Skeletal muscle cell (primary cell): ENCODE measurements at places on chromosomes 12 and 14.

DNA sequence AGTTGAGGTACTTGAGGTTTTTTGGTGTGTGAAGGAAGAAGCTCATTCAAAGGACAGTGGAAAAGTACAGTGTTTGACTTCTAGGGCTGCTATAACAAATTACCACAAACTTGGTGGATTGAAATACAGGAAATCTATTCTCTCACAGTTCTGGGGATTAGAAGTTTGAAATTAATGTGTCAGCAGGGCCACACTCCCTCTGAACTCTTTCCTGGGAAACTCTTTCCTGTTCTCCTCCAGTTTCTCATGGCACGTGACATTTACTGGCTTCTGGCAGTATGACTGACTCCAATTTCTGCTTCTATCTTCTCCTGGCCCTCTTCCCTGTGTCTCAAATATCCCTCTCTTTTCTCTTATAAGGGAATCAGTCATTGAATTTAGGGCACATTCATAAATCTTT, 160.2 kb downstream of the CCDC91 start:
- DNase-seq: no peak

- DNase-seq: no peak
These were observed 40.8 kb downstream of the SPATA7 start for GRCh38 chr14:88426271-88426670.

DNA sequence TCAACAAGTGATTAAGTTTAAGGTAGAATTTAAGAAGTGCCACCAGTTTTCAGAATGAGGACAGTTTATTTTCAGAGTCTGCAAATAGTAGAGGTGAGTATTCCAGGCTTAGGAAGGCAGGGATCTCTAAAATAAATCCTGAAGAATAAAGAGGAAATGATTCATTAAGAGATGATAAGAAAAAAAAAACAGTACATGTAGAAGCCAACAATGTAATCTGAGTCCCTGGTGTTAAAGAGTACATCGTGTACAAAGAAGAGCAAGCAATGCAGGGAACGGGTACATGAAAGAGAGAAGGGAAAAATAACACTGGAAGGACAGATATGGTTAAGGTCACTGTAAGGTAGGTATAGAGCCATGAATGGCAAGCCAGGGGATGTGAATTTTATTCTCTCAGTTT, 95.2 kb upstream of the FOXG1 start:
- DNase-seq: peak; percentile 73

DNA sequence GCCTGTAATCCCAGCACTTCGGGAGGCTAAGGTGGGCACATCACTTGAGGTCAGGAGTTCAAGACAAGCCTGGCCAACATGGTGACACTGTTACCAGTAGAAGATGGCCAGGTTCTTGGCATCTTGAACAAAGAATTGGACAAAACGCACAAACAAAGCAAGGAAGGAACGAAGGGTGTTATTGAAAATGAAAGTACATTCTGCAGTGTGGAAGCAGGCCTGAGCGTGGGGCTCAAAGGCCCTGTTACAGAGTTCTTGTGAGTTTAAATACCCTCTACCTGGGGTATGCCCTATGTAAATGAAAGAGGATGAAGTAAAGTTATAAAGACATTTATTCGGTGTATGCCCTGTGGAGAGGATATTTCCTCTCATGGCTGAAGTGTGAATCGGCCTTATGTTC, 20.8 kb upstream of the CDK17 start:
- no peak for DNase-seq

DNA sequence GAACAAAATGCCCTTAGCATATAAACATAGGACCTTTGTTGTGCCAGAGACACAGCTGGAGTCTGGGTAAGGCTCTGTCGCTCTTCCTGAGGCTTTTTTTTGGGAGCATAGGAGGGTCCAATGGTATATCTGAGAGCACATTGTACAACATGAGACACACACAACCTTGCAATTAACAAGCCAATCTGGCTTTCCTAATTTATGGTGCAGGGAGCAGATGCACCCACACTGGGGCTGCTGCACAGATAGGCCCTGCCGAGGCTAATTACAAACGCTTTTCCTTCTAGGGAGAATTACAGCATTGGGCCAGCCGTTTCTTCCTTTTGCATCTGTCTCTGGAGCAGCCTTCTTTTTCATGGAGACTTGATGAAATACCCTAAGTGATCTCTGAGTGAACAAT, 75.0 kb upstream of the OVCH1 start:
- no peak for DNase-seq

- peak; percentile 44 for DNase-seq
These were observed 29.6 kb downstream of the KCNK13 start for GRCh38 chr14:90091393-90091792.

GRCh38 chr12:120162763-120163162, 31.8 kb downstream of the GCN1 start:
- DNase-seq: no peak

DNA sequence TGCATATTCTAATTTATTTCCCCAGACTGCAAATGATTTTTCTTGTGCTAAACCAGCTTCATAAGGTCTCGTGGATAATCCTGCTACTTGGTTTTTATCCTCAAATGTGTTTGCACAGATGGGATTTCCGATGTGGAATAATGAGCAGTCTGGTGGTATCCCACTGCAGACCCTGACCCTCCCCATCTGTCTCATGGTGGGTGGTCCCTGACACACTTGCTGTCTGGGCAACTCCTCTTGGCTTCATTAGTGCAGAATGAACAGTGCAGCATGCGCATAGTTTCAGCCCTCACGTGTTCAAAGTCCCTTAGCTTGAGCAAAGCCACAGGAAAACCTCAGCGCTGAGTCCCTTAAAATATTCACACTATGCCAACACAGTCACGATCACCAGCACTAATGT, 996.5 kb downstream of the AACS start:
- no peak for DNase-seq

DNA sequence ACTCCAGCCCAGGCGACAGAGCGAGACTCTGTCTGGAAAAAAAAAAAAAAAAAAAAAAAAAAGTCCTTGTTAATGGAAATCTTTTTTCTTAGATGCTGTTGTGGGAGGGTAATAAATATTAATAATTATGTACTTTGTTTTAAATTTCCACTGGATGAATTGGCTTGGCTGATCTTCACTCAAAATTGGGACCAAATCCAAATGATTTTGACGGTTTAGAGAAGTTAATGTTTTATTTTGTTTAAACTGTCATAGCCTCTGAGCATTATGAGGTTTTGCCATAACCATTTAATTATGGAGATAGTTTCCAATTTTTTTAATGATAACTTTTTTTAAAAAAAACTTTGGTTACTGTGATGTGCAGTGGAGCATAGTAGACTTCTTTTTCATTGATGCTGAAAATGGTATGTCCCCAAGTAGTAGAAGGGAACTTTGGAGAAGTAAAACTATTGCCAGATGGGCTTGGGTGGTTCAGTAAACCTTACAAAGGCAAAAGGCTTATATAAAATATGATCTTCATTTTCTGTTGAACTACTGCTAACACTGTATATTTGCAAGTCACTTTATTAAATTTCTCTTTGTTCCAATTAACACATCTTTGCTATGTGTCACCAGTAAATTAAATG, 3.9 kb upstream of the PMCH start:
- no peak for DNase-seq

- peak; percentile 78 for DNase-seq
These were observed 21.9 kb upstream of the KLC1 start for GRCh38 chr14:103606963-103607668.

- DNase-seq: no peak
These were observed 301.6 kb downstream of the CACNA1C start for GRCh38 chr12:2354151-2354991.

DNA sequence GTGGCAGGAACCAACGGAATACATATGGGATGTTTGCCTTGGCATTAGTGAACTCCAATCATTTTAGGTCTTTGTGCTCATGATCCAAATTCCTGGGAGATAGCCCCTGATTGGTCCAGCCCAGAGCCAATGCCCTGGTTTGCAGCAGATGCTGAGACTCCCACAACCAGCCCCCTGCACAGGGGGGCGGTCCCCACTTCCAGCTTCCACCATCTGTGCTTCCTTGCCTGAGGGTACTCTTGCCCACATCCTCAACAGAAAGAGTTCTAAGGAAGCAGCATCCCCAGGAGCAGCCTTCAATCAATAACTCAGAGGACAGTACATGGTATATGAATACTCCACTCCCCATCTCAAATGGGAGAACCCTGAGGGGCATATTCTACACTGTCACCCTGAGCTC, 39.7 kb upstream of the FICD start:
- no peak for DNase-seq

DNA sequence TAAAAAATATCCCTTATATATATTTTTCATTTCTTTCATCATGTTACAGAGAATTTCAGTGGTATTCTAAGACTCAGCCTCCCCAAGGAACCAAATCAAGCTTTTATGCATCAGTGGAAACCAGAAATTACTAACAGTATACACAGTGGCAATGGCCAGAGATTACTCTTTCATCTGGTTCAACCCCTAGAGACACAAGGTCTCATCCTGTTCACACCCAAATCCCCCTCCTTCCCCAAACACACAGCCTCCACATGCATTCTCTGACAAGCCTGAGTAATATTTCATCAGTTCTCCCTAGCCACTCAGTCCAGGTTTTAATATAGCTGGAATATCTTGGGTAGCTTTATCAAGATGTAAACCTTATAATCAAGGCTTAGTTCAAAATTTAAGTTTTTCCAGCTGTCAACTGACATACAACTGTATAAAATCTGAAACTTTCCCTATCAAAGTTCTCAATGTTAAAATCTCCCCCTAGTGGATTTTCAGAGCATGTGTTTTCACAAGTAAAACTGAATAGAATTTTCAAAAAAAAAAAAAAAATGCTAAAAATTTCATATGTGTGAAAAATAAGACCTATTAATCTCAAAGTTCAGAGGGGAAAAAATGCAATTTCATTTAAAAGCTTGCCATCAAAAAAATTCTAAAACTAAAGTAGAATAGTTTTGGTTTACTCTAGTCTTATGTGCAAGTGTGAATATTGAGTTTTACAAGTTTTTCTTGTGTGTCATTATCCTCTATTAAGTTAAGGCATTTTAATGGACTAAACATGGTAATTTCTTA, 10.5 kb upstream of the SSTR1 start:
- DNase-seq: no peak

GRCh38 chr14:90758028-90758889, 58.0 kb downstream of the TTC7B start:
- DNase-seq: peak; percentile 53

DNA sequence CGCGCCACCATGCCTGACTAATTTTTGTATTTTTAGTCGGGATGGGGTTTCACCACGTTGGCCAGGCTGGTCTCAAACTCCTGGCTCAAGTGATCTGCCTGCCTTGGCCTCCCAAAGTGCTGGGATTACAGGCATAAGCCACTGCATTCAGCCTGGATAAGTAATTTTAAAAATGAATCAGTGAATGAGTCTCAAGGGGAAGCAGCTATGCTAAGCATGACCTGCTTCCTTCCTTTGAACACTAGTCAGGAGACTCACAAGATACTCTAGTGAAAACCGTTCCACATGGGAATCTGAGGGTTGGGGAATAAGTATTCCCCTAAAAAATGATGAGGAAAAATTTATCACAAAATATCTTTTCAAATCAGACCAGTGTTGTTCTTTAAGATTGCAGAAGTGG, 10.7 kb upstream of the FAM234B start:
- DNase-seq: no peak

DNA sequence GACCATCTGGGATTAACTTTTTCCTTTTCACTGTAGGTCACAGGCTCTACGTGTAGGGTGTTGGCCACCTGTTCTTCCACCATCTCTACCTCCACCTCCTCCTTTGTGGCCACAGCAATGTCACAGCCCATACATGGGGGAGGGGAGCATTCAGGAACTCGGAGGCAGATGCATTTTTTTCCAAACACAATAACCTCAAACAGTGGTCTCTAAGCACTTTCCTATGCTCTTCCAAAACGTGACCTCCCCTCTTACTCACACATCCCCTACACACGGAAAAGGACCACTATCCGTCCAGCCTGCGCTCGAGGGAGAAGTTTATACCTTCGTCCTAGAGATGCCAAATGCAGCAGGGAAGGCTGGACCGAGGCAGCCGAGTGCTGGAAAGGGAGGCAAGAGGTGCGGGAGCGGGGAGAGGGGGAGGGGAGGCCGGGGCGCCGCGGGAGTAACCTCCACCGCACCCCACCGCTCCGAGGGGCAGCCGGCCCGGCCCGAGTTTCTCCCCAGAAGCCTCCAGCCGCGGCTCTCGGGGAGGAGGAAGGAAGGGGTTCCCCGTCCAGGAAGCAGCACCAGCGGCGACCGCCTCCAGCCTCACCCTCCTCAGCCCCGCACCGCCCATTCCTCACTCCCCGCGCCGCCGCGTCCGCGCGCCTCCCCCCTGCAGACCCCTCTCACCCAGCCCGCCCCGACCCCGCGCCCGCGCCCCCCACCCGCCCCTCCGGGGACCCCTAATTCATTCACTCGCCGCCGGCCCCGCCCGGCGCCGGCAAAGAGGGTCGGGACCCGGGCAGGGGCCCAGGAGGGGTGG, 594 bp downstream of the KRAS start:
- DNase-seq: no peak

GRCh38 chr12:95805864-95806671, 15.5 kb upstream of the NTN4 start:
- DNase-seq: peak; percentile 100

GRCh38 chr12:75305412-75306332, 24.5 kb downstream of the CAPS2 start:
- no peak for DNase-seq

DNA sequence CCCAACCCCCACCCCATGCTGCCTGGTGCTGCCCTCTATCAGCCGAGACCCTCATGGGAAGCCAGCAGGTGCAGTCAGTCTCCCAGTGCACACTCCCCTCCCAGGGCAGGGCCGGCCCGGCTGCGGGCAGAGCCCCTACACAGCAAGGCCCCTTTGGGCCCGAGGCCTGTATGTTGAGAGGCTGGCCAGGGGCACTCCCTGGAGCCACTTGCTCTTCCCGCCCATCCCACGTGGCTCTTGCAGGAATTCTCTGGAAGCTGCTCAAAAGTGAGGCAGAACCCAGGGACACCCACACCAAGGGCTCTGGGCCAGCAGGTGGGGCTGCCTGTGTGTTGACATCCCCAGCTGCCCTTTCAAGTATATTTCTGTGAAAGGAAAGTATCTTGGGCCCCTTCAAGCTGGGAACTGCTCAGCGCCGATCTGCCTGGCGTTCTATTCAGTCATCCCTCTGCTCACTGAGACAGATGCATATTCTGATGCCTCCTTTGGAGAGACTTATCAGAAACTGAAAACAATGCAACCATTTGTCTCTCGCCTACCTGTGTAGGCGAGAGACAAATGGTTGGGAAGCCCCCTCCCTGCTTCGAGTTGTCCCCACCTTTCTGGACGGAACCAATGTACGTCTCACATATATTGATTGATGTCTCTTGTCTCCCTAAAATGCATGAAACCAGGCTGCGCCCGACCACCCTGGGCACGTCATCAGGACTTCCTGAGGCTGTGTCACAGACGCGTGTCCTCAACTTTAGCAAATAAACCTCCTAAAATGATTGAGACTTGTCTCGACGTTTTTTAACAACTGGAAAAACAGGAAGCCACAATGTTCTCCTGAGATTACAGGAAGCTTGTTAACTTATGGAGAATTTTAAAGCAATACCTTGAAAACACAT, 6.0 kb downstream of the GPR132 start:
- no peak for DNase-seq
